Pericardium fibroblast (primary cell): ENCODE measurements at places on chromosomes 11 and 22. TPM values are rescaled to one million over a fixed set of nuclear protein-coding genes. Genes with fewer than 3 reads are reported as not detected.

Gene TRPC6
- total RNA-seq = 0.43 and 0.82 TPM in 2 replicates

Gene SPDYC
- total RNA-seq = not detected in 2 replicates

Gene OR2AT4
- not detected in 2 replicates for total RNA-seq

Gene CARNS1
- 0.51 and 2.0 TPM in 2 replicates for total RNA-seq

Gene GRK2
- total RNA-seq = 22.0 and 28.4 TPM in 2 replicates

Gene RASGRP2
- 0.68 and 1.3 TPM in 2 replicates for total RNA-seq
